ENCODE measurements at places on chromosomes 5 and 9.
A peak's percentile ranks its signal among the peaks of the same experiment; 100 is the strongest.

GRCh38 chr9:120609636-120610035, 29.7 kb upstream of the CDK5RAP2 start:
- no peak for DNase-seq

DNA sequence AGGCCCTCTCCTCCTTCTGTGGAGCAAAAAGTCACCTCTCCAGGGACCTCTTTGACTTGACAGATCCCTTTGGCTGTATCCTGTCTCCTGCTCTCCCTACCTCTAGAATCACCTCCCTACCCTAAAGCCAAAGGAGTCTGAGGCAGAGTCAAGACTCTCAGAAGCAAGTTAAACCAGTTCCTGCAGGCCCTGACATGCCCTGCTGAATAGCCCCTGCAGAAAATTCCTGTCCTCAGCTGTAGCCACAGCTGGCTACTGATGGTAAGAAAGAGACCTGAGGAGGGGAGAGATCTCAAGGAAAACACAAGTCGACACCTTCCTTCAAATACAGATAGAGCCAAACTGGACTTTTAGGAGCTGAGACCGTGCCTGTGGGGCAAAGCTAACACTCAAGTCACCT, 23.7 kb upstream of the UBAP2 start:
- no peak for DNase-seq

DNA sequence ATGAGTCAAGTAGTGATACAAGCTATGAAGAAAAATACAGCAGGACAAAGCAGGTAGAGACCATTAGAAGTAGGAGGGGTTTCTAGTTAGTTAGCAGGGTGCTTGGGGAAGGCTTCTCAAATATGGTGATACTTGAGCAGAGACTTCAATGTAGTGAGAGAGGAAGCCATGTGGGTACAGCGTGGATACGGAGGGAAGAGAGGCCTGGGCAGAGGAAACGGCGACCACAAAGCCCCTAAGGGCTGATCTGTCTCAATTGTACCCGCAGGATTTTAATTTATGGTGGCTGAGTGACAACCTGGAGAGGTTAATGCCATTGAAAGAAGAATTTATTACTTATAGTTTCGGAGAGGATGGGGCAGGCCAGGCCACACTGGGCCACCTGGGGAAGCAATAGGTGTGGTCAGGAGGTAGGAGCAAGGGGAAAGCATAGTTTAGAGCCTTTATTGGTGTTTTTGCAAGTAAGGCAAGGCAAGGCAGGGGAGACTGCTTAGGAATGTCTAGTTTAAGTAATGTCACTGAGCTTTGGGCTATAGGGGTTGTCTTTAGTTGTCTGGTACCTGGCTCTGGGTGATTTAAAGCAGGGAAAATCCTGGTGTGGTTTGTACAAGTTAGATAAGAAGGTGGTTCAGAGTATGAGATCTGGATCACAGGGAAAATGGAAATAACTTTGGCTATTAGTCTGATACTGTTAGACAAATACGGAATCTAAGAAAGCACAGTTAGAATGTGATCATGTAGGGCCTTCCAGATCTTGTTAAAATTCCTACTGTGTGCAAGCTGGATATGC, 42.6 kb downstream of the GCNT4 start:
- no peak for DNase-seq

GRCh38 chr9:127878001-127878651, 651 bp upstream of the AK1 start:
- DNase-seq = no peak

DNA sequence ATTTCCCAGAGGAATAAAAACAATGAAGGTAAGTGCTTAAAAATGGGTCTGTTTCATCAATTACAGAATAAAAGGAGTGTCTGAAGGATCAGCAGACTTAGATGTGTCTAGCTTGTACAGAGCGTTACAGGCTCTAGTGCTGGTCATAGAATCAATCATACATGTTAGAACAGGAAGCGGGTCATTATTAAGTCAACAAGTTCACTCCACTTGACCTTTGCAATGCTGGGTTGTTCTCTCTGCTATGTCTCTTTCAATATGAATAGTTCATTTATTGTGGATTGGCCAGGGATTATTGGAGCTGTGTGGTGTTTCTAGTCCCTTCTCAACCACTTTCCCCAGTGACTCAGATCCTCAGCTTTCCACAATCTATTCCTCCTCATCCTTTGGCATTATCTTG, 20.7 kb upstream of the EGFLAM start:
- no peak for DNase-seq

DNA sequence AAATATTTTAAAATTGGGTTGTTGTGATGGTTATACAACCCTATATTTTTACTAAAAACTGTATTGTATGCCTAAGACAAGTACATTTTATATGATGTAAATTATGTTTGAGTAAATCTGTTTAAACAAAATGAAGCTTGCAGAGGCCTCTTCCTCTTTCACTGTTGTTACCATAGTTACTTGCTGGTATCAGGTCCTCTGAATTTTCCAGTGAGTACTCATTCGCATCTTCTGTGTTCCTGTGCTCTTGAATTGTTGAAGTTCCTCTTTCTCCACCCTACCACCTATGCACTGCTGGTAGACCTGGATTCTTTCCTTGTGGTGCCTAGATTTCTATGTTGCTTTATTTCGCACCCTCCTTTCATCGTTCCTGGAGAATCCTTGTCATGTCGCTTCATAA, 938.5 kb upstream of the ACO1 start:
- DNase-seq = no peak

GRCh38 chr5:68659881-68660280, 433.9 kb upstream of the SLC30A5 start:
- DNase-seq = no peak

DNA sequence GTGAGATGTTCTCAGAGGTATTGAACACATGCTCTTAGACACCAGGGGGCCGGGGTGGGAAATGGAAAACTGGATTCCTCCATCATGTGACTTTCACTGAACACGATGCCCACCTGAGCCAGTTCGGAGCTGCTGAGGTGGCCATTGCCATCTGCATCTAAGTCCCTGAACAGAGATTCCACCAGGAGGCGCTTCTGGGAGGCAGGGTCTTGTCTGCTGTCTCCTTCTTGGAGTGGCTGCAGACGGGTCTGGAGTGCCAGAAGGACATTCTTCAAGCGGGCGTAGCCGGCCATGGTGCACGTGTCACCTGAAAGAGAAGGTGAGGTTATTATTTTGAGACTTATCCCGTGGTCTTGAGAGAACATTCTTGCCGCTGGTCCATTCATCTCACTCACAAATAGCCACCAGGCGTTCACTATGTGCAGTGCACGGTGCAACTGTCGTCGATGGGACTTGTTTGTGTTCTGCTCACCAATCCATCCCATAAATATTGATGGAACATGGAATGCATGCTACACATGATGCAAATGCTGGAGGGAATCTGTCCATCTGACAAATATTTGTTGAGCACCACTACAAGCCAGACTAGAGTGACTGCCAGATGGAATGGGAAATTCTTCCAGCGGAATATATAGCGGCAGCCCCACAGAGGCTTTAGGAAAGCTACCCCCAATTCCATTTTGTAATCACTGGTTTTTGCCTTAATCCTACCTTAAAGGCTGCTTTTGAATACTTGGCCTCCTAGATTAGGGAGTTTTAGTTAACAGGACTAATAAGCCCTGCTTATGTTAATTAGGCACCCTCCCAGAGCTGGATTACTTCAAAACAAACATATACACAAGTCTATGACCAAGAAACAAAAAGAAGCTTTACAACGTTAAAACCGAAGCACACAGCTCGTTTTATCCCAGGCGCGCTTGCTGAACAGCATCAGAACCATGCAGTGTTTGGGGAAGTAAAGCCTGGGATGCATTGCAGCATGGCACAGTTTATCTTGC, 264.8 kb downstream of the HSPA4 start:
- DNase-seq = no peak

GRCh38 chr9:23682891-23683431, 143.1 kb downstream of the ELAVL2 start:
- no peak for DNase-seq

GRCh38 chr5:4873652-4874051, 266.5 kb upstream of the ADAMTS16 start:
- no peak for DNase-seq

GRCh38 chr5:142484821-142485387, 160.1 kb upstream of the SPRY4 start:
- DNase-seq = no peak

DNA sequence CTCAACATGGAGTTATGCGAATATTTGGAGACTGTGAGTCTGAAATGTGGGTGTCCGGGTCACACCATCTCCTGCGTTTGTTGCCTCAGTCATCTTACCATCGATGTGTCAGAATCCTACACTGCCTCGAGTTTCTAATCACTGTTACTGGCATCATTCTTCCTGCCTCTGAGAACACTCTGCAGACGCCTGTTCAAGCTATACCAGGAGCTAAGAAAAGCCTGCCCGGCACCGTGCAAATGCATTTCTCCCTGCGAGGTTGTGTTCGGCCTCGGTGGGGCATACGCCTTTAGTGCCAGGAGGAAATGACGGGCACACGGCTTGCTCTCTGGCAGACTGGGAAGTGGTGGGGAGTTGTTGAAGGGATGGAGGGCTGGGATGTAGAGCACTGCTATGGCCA, 31.2 kb upstream of the SLC25A51 start:
- no peak for DNase-seq

DNA sequence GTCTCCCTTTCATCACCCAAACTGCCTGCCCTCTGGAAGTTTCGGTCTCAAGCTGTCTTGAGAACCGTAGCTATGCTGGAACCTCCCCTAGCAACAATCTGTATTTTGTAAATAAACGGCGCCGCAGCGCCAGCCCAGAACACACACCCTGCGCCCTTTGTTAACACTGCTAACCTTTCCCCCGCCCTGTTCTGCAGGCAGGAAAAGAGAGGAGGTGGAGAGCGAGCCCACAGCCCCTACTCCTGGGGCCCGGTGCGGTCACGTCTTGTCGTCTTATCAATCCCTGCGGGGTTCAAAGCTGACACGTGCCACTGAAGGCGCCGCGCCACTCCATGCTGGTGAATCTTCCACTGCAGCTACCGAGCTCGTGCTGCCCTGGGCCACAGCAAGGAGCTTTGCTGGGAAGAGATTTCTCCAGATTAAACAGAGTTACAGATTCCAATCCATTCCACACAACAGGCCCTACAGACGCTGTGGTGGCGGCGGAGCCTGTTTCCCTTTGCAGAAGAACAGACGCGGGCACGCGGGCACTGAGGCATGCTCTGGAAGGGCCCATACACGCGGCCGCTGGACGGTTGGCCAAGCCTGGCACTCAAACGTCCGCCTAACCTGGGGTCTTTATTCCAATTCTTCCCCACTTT, 25.3 kb downstream of the ZDHHC11B start:
- DNase-seq = no peak

DNA sequence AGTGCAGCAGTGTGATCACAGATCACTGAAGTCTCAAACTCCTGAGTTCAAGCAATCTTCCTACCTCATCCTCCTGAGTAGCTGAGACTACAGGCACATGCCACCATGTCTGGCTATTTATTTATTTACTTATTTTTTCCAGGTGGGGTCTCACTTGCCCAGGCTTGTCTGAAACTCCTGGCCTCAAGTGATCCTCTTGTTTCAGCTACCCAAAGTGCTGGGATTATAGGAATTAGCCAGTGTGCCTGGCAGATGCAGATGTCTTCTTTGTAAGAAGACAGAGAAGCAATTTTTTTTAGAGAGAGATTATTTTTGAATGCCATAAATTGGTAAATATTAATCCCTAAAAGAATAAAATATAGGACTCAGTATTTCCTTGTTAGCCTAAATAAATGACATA, 54.3 kb downstream of the CHSY3 start:
- no peak for DNase-seq

- peak; percentile 82 for DNase-seq
These were observed 171.1 kb downstream of the ARHGAP26 start for GRCh38 chr5:142941245-142941644.

GRCh38 chr9:134628354-134628736, 13.3 kb upstream of the COL5A1 start:
- no peak for DNase-seq

GRCh38 chr9:88984543-88984883, 6.8 kb upstream of the S1PR3 start:
- no peak for DNase-seq

DNA sequence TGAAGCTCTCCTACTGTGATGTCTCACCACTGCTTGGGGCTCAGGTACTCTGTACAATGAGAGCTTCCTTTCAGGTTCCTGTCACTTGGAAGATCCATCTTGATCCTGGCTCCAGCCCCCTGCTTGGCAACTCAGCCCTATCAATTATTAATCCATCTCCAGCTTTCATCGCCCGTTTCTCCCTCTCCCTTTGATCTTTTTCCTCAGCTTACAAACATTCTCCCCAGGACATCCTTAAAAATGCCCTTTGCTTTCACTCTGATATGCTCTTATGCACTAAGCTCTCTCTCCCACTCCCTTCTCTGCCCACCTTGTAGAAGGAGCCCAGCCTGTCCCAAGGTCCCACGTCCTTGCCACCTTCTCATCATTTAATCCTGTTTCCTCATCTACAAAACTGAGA, 109.0 kb downstream of the FRMD3 start:
- no peak for DNase-seq

- no peak for DNase-seq
These were observed 121.5 kb downstream of the EHMT1 start for GRCh38 chr9:137740312-137740711.

GRCh38 chr5:78162253-78162862, 132.1 kb downstream of the AP3B1 start:
- DNase-seq = peak; percentile 22

GRCh38 chr9:106883626-106884190, 20.7 kb downstream of the ZNF462 start:
- DNase-seq = no peak

DNA sequence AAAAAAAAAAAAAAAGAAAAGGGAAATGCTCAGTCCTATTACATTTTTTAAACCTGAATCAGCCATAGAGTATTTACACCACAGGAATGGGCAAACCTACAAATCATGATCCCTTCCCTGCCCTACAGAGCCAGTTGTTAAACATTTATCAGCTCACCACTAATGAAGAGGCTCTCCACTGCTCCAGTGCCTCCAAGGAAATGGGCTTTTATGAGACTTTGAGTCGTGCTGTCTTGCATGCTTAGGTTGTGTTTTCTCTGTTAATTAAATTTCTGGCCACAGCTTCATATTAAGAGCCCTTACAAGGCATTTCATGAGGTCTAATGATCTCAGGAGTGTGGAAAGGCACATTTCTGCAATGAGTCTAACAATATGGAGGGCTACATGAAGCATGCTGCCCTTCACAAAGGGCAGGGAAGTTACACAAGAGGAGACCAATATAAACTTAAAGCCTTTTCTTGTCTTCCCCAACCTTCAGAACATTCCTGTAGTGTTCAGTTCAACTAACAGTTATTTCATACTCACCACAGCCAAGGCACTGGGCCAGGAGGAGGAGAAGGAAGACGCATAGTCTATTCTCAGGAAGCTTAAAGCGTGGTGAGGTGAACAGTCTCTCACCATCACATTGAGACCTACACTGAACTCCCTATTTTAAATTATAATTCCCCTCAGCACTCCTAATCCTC, 140.1 kb upstream of the ABCA1 start:
- DNase-seq = no peak

GRCh38 chr5:132429463-132430440, 60.2 kb downstream of the SLC22A5 start:
- no peak for DNase-seq

GRCh38 chr9:135030566-135031226, 56.8 kb upstream of the OLFM1 start:
- DNase-seq = no peak

DNA sequence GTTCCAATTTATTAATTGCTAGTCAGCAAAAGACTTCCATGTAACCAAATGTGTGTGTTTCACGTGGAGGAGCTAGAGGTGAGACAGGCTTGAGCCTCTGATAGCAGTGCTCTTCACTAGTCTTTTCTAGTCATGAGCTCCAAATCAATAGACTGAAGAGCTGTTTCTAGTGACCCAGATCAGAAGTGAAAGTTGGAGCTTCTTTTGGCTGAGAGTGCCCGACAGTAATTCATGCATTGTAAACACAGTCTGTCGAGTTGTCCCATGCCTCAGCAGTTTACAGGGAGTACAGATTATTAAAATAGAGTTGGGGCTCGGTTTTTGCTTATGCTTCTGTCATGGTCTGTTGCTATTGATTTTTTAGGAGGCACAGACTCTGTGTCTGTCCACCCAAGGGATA, 793.1 kb downstream of the DTWD2 start:
- DNase-seq = no peak

Data from inflammatory macrophage treated with lipopolysaccharide for 4 hours (primary cell).